NCI-H2081 (cell line): ENCODE measurements at places on chromosomes 2 and 18.
A peak's percentile ranks its signal among the peaks of the same experiment; 100 is the strongest.

DNA sequence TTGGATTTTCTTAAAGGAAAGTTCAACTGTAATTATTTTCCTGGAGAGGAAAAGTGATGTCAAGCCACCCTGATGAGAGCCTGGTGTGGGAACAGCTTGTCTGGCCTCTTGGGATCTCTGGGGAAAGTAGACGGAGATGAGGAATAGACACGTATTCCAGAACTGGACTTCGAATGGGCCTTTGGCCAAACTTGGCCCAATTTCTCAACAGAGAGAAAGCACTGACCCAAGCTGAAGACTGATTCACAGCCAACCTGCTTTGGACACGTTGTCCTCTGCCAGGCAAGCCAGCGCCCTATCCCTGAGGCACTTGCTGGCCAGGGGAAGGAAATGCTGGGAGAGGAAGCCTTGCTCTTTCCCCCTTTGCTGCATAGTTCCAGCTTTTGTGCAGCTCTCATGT, 70.8 kb upstream of the CTAGE1 start:
- DNase-seq, result no peak

DNA sequence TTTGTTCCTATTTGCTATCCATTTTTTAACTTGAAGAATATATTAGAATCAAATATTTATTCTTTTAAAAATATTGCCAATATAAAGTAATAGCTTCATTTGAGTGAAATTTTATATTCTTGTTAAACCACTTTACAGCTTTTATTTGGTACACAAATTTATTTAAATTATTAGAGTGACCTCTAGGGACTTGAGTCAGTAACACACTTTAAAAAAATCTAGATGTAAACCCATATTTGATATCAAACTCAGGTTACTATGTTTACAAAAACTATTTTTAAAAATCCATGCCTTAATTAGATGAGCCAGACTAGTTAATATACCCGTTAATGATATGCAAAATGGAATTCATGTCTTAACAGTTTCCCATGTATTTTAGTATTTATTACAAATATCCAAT, 134.6 kb downstream of the MAP4K4 start:
- DNase-seq, result no peak

- no peak for DNase-seq
Measured at GRCh38 chr2:192604295-192604694, 409.6 kb upstream of the TMEFF2 start.

- no peak for DNase-seq
Measured at GRCh38 chr2:235191486-235191885, 239.7 kb downstream of the SH3BP4 start.

DNA sequence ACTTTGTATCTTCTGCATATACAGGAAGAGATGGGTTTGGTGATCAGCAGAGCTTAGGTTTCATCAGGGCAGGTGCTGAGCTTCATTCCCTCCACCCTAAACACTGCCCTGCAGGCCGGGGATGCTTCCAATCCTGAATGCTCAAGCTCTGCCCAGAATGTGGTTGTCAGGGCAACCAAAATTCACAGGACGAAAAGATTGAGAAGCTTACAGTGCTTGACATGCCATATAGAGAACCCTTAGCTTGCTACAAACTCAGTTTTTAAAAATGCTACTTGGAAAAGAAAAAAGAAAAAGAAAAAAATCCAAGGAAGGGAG, 65.6 kb downstream of the SH3RF3 start:
- DNase-seq, result no peak

- DNase-seq, result no peak
Measured at GRCh38 chr2:215637651-215638050, 201.8 kb upstream of the FN1 start.

DNA sequence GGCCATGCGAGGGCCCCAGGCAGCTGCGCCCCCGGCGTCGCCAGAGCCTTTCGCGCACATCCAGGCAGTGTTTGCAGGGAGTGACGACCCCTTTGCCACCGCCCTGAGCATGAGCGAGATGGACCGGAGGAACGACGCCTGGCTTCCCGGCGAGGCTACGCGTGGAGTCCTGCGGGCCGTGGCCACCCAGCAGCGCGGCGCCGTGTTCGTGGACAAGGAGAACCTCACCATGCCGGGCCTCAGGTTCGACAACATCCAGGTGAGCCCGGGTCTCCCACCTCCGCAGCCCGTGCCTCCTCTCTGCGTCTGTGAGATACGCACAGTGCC, 8.9 kb downstream of the TRAPPC12 start:
- no peak for DNase-seq

- DNase-seq, result no peak
Measured at GRCh38 chr2:128568106-128568505, 249.4 kb upstream of the HS6ST1 start.

DNA sequence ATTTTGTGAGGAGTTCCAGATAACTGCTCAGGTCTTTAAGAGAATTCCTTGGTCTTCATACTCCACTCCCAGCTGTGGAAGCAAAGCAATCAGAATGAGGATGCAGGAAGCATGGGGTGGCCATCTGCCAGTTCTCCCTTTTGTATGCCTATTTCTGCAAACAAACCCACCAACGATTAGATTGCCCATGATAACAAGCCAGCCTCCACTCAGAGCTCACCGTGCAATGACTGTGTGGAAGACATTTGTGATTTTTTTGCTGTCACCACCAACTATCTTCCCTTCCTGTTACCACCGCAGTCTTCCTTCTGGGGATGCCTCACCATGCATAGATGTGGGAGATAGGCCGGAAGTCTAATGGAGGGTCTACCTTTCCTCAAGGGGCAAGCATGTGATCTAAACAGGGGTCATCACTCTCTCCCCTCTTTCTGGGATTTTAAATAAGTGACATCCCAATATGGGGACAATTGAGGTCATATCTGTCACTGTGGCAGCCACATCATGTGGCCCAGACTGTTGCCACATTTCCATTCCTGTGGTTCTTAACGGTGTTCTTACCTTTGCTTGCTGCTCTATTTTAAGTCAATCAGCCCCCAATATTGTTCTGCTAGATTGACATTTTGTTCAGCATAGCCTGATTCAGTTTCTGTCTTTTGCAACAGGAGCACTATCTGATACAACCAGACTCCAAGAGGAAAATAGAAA, 4.4 kb downstream of the AFF3 start:
- DNase-seq, result peak; percentile 61

GRCh38 chr2:40734797-40735196, 282.9 kb upstream of the SLC8A1 start:
- no peak for DNase-seq

- no peak for DNase-seq
Measured at GRCh38 chr2:77512507-77512906, 9.7 kb downstream of the LRRTM4 start.

DNA sequence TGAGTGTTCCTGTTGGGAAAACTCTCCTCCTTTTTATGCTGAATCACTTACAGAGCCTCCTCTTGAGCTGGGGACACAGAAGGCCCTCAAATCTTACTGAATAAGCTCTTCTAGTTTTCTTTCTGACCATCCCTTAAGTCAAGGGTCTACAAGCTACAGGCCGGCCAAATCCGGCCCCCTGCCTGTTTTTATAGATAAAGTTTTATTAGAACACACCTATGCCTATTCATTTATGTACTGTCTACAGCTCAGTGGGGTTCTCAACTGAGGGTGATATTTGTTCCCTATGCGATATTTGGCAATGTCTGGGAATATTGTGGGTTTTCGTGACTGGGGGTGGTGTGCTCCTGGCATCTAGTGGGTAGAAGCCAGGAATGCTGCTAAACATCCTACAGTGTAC, 14.0 kb downstream of the CDC42EP3 start:
- no peak for DNase-seq

GRCh38 chr2:170525566-170525900, 189.6 kb upstream of the SP5 start:
- DNase-seq, result no peak

DNA sequence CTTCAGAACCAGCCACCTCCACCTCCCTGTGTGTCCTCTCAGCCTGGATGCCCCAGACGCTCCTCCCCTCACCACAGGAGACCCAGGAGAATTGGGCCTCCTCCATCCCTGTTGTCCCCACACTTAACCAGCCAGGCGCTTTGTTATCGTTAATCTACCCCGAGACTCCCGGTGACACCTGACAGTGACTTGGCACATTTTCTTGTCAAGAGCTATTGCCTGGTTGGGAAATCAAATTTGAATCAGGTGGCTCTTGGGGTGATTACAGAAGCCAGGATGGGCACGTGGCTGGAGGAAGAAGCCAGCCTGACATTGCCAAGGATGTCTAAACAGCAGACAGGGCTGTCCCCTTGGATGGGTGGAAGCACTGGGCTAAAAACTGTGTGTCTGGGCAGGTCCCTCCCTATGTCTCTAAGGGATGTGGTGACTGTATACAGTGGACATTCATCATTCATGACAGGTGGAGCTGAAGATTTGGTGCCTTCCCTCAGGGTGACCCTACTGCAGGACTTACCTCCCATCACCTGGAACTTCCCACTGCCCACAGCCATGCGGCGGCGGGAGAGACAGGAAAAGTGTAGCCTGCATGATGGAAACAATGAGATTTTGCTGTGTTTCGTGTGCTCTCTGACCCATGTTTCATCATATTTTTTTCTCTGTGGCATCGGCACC, 157.2 kb upstream of the CAPN13 start:
- no peak for DNase-seq

DNA sequence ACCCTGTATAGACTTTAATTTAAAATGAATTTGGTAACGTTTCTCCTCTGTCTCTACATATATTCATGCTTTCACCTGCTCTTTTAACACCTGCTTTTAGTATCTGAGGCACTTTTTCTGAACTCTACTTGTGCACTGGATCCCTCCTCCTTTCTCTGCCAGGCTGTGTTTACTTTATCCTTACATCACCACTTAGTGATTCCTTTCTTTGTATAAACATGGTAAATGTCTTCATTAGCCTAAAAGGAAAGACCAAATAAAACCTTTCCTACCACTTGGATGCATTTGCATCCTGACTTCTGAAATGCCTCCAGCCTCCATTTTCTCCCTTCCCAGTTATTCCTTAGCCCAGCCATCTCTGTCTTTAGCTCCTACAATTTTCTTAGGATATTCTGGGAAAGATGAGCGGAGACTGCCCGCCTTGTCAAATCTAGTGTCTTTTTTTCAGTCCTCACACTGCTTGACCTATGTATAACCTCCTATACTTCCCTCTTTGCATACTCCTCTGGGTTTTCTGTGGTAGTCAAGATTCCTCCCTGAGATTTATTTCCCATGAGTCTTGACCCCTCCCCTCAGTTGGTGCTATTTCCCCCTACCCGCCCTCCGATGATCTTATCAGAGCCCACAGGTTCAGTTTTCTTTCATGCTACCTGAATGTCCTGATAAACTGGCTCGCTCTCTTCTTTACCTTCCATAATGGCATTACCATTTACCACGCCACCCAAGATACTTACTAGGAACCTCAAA, 44.8 kb downstream of the REL start:
- no peak for DNase-seq

- no peak for DNase-seq
Measured at GRCh38 chr2:72138921-72139381, 8.7 kb downstream of the CYP26B1 start.

- no peak for DNase-seq
Measured at GRCh38 chr2:10524341-10524740, 76.2 kb upstream of the ODC1 start.

GRCh38 chr2:216033403-216033802, 20.1 kb upstream of the MREG start:
- DNase-seq, result no peak

- no peak for DNase-seq
Measured at GRCh38 chr18:5393779-5394178, 98.3 kb upstream of the ZBTB14 start.

- DNase-seq, result no peak
Measured at GRCh38 chr2:101386599-101387150, 628 bp downstream of the CREG2 start.

GRCh38 chr2:34105006-34105767, 506.1 kb upstream of the FAM98A start:
- no peak for DNase-seq

GRCh38 chr2:171406044-171406443, 27.7 kb downstream of the METTL8 start:
- DNase-seq, result no peak

DNA sequence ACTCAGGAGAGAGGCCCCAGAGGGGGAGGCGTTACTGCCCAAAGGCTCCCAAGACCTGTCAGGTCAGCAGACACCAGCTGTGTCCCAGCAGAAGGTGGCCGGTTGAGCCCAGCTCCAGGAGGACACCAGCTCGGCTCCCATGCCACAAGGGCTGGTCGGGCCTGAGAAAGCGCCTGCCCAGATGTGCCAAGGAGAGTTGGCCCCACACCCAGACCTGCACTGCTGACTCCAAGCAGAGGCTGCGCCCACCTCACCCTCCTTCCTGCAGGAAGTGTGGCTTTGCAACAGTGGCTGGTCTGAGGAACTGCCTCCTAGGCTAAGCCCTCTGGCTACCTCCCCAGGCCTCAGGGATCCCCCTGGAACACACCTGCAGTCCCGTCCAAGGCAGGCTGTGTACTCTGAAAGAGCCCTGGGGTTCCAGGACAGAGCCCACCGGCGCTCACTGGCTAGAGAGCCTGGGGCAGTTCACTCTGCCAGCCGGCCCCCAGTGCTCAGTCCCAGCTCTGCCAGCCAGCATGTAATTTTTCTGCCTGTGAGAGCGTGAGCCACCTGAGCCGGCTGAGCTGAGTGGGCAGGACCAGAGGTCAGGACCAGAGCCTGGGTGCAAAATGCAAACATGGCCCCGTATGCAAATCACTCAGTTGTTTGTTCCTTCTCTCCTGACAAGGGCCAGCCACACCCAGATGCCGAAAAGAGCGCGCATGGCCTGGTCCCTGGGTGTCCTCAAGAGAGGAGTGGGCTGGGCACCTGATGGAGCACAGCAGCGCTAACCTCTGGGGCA, 36.9 kb upstream of the PTMA start:
- no peak for DNase-seq

- DNase-seq, result no peak
Measured at GRCh38 chr2:173086518-173087213, 11.0 kb downstream of the MAP3K20 start.

DNA sequence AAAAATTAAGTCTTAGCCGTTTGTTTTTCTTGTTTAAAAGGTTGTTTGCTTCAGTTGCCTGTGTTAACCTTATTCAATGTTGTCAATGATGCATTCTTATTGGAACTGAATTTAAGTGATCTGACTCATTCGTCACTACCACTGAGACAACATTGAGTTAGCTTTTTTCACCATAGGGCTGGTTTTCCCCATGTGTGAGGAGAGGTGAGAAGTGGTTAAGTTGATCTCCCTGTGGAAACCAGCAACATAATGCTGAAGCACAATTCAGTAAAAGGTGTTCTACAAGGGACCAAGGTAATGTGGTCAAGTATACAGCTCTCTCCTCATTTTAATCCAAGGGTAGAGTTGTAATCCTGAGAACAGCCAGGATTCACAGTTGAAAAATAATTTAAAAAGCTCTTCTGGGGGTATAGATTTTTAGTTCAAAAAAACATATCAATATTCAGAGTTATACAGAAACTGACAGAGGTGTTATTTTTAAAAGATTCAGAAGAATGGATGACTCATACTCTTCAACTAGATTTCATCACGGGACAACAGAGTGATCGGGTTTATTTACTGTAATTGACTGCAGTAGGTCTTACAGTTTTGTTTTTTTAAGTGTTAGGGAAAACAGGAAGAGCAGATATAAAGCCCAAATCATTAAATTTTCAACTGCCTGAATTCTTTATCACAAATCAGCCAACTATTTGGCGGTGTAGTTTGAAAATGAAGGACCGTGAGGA, 12.6 kb downstream of the NOP58 start:
- DNase-seq, result no peak
